ENCODE measurements at places on chromosomes 4 and X.

GRCh38 chr4:177937041-177937440, 494.8 kb upstream of the AGA start:
- DNase-seq, result no peak

GRCh38 chrX:53713987-53714579, 27.6 kb upstream of the HUWE1 start:
- DNase-seq, result no peak

GRCh38 chr4:822361-823175, 3.4 kb downstream of the CPLX1 start:
- no peak for DNase-seq

DNA sequence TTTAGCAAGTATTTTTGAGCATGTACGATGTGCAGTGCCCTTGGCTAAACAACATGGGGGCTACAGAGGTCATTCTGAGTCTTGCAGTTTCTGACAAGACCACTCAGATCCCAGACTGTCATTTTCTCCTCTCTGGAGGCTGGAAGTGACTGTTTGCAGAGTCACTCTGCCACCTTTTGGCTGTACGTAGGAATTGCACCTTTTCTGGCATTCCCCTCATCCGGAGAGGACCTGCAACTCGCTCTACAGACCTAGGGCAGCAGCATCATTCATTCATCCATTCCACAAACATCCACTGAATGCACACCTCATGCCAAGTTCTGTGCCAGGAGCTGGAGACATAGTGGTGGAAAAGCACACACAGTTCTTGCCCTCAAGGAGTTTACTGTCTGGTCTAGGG, 160.4 kb upstream of the GPR101 start:
- no peak for DNase-seq

DNA sequence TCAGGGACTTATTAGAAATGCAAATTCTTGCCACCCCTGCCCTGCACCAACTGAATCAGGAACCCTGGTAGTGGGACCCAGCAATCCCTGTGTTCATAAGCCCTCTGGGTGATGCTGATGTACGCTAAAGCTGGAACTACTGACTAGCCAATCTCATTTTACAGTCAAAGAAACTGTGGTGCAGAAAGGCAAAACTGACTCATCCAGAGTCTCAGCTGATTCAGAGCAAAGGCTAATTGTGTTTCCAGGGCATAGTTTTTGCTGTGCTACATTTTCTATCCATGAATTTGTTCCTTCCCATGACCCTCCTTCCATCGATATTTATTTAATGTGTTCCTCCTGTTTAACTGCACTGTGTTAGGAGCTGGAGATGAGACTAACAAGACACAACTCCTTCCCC, 207.5 kb downstream of the REPS2 start:
- DNase-seq, result no peak

DNA sequence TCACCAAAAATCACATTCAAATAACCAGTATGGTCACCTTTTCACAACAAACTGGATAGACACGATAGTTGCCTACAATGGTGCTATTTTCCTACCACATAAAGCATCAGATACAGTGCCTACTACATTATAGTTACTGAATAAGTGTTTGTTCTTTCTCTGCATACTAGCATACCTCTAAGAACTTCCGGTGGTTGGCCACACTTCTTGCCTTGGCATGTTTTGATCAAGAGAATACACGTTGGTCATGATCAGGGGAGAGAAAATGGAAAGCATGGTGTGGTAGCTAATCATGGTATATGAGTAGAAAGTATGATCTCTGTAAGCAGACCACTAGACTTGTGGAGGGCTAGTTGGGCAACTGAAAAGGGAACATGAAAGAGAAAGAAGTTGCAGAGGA, 322.8 kb upstream of the DIAPH2 start:
- DNase-seq, result no peak
